ENCODE measurements at places on chromosomes 5 and 9.

DNA sequence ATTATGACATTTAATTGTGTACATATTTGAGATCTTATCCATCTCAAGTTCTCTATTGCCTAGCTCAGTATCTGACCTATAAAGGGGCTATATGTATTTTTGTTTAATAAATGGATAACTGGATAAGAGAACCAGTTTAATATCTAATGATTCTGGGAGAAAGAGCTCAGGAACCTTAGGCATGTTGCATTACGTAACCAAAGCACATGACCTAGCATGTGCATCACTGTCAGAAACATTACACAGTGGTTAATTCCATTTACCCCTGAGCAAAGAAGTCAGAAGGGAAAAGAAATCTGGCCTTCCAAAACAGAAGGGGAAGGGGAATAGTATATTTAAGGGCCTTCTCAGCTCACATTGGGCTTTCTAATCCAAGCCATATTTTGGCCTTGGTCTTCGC lies 12.3 kb downstream of the PAPPA start:
- no peak for DNase-seq

DNA sequence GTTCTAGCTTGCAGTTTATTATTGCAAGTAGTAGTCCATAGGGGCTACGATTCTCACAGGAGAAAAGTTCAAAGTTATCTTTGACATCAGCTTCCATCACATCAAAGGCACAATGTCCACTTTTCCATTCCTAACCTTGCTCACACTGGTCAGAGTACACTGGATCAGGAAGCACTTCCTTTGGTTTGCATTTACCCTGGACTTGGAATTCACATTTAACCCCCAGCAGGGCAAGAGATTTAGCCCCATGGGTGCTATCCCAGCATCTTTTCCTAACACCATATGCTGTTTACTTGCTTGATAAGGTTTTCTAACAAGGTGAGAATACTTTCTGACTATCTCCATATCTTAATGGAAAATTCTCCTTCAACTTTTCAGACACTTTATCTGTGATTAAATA lies 55.6 kb upstream of the ASTN2 start:
- DNase-seq: no peak

DNA sequence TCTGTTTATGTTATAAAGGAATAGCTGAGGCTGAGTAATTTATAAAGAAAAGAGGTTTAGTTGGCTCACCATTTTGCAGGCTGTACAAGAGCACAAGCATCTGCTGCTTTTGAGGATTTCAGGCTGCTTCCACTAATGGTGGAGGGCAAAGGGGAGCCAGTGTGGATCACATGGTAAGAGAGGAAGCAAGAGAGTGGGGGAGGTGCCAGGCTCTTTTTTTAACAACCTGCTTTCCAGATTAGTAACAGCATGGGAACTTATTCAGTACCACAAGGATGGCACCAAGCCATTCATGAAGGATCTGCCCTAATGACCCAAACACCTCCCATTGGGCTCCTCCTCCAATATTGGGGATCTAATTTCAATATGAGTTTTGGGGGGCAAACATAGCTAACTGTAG lies 40.4 kb downstream of the CCL28 start:
- DNase-seq: no peak

- DNase-seq: no peak
Measured at GRCh38 chr9:110126986-110127864, 80.7 kb downstream of the C9orf152 start.

- no peak for DNase-seq
Measured at GRCh38 chr5:113266913-113267227, 167.9 kb downstream of the TSSK1B start.

DNA sequence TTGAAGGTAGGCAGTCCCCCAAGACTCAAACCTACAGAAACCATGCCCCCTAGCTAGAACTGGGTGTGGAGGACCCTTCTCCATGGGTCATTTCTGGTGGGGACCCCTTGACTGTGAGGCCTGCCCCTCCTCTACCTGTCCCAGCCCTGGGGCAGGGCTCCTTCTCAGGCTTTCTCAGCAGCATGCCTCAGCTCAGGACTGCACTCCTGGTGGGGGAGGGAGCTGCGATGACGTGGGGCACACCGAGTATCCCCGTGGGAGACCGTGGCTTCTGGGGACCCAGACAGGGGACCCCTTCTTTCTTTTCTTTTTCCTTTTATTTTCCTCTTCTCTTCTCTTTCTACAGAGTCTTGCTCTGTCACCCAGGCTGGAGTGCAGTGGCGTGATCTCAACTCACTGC lies 27.0 kb upstream of the PITX1 start:
- no peak for DNase-seq

DNA sequence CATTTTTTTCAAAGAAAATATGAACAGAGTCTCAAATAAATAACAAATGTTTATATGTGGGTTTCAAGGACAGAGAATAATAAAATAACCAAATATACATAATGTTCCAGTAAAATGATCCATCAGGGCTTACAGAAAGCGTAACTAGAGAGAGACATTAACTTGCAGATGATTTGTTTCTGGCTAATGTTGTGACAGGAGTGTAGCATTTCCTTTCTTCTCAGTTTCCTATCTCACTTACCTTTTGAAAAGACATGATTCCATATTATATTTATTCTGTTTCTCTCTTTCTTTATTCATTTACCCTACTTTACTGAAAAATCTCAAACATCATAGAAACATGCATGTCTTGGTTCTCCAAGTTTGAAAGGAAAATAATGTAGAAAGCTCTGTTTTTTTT lies 451.3 kb upstream of the CDH9 start:
- no peak for DNase-seq

GRCh38 chr9:16515879-16516301 lies 354.6 kb downstream of the BNC2 start:
- DNase-seq: no peak

- DNase-seq: no peak
Measured at GRCh38 chr5:17441351-17441750, 56.7 kb upstream of the TAF11L2 start.

DNA sequence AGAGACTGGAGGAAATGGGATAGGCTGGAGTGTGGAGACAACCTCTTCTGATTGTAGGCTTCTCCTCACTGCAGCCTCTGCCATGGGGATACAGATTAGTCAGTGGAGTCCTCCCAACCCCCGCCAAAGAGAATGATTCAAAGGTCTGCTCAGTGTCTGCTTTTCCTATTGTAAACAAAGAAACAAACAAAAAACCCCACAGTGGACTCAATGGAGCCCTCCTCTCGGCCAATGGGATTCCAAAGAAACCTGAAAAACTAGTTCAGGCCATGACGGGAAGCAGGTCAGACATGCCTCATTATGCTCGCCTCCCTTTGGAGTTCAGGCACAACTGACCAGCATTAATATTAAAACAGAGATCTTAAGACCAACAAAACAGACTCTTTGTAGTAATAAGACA lies 85.8 kb downstream of the SEC61B start:
- DNase-seq: no peak

DNA sequence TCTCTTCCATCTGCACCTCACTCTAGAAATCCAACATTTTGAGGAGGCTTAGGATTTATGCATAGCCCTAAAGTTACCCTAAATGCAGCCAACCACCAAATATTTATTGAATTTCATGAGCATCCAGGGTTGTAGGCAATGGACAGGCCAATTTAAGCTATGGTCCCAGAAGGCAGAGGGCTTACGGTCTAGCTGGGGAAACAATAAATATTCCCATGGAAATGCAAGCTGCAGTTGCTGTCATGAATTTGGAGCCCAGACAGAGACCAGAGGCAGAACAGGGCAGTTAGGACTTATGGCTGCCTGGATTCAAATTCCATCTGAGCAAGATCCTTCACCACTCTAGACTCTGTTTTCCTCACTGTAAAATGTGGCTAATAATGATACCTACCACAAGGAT lies 9.1 kb upstream of the INSYN2B start:
- DNase-seq: no peak

DNA sequence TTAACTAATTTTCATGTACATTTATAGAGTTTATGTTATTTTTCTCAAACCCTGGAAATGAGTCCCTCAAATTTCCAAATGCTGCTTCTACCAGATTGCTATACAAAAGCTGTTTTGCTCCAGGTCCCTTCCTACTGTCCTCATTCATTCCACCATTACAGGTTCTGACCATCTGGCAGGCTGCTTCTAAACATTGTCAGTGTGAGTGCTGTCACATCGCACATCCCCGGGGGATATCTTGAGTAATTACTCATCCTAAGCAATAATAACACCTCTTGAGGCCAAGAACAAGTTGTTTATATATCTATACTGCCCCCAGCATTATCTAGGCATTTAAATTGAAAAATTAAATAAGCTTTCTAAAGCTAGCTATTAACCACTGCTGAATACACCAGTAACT lies 1675.3 kb upstream of the CDH6 start:
- no peak for DNase-seq

GRCh38 chr5:139711067-139711905 lies 63.1 kb downstream of the CXXC5 start:
- DNase-seq: no peak

DNA sequence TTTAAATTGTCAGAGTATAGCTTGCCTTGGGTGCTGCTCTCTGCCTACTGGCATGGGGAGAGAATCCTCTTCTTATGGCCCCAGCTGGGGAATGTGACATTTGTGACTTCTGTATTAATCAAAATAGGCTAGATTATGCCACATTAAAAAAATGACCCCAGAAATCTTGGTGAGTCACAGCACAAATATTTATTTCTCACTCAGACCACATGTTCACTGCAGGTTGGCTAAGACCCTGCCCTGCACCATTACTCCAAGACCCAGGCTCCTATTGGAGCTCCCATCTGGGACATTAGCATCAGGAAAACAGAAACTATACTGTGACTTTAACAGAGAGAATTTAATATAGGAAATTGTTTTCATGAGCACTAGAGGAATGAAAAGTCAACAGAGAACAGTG lies 16.6 kb upstream of the WHRN start:
- no peak for DNase-seq

DNA sequence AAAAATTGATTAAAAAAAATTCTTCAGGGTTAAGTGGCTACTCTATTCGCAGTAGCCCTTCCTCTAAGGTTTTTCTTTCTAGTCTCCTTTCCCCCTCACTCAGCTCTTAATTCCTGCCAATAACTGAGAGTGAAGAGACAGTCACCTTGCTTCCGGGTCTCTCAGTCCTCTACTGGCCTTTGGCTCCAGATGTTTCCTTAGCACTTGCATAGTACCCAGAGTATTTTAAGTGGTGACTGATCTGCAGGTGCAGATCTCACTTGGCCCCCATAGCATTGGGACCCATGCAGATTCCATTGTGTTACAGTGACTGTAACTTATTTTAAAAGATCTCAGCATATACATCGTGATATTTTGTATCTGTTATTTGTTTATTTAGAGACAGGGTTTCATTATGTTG lies 66.2 kb downstream of the GCNT1 start:
- no peak for DNase-seq

GRCh38 chr9:127746959-127747569 lies 12.0 kb upstream of the TOR2A start:
- no peak for DNase-seq

GRCh38 chr5:108769352-108769751 lies 21.7 kb downstream of the FER start:
- no peak for DNase-seq

GRCh38 chr5:138649775-138650174 lies 74.6 kb upstream of the HSPA9 start:
- no peak for DNase-seq

GRCh38 chr5:132397224-132397623 lies 27.7 kb downstream of the SLC22A5 start:
- no peak for DNase-seq

DNA sequence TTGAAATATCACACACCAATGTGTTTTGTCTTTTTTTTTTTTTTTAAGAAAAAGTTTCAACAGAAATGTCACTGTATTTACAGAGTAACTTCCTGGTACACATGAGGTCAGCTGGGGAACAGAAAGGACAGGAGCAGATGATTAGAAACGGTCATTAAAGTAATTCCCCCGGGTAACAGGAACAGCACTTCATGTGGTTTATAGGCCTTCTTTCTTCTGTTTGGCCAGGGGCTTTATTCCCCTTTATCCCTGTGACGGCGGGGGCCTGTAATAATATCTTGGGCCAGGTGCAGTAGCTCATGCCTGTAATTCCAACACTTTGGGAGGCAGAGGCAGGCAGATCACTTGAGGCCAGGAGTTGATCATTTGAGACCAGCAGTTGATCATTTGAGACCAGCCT lies 30.5 kb upstream of the MSH3 start:
- no peak for DNase-seq

- no peak for DNase-seq
Measured at GRCh38 chr9:121914604-121915303, 178.4 kb downstream of the TTLL11 start.

Measured in esophagus squamous epithelium (tissue), 5 donors.